ENCODE measurements at places on chromosomes 2 and 18.

DNA sequence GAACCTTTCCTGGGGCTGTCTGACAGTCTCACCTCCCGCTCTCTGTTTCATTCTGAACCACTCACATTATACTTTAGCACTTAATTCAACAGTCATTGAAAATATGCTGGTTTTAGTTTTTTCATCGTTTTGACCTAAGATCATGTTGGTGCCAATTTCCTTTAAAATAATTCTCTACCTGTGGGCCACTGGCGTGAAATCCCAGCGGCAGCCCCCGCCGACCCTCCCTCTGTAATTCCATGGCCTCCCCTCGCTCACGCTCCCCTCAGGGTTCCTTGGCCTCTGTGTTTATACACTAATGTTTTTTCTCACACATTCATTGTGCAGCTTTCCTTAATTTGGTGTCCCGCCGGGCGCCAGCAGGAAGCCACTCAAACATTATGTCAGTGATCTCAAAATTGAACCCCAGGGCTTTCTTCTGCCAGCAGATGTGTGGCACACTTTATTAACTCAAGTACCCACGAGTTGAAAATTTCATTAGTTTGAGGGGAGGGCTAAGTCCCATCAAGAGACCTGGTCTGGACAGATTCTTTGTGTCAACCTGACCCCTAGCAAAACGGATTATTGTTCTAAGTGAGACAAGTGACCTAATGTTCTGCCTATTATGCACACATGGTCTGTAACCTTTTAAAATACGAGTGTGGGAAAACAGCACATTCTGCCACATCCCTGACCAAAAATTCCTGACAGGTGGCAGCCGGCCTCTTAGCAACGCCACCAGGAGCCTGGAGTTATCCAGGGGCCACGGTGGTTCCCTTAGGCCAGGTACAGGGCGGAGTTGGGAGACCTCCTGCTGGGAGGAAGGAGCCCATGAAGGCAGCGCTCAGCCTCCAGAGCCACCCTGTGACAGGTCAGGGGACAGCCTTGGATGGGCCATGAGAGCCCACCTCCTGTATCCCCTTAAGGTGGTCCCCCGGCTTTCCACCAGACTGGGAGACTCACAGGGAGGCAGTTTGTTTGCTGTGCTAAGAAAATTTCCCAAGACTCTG is 53.1 kb downstream of the APOB start:
- no peak for DNase-seq

GRCh38 chr2:36615222-36615621 is 17.3 kb upstream of the FEZ2 start:
- DNase-seq, result no peak

DNA sequence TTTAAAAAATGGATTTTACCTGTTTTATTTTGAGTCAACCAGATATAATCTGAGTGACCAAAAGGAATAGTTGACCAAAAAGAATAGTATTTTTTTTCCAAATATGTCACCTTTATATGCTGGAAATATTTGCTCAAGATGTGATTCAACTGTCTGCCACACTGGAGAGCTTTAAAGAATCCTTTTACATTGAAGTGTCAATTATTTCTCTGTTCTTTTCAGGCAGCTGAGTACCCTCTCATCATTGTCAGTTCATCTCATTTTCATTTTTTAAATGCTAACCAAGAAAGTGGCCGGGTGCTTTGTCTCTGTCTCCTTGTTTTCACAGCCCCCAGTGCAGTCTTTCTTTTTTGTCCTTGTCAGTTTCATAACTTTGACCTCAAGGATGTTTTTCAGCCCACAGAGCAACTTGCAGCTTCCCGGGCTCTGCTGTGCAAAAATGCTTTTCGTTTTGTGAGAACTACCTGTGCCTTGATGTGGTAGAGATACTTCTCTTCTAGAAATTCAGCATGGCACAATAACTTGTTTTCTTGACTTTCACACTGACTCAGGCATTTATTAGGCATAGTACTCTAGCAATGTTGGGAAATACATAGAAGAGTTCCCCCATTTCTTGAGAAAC is 23.4 kb upstream of the CERS6 start:
- peak; percentile 32 for DNase-seq

DNA sequence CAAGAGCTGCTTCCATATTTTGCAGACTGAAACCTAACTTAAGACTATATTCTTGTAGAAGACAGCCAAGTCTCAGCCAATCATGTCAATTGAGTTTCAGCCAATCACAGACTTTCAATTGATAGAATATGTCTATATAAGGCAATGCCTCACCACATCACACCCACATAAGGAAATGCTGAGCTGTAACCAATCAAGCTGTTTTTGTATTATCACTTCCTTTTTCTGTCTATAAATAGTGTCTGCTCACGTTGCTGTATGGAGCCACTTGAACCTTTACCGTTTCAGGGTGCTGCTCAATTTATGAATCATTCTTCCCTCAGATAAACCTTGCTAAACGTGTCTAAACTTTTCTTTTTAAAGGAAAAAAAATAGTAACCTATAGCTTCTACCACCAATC is 1554.4 kb upstream of the LRRTM1 start:
- no peak for DNase-seq

GRCh38 chr2:174333017-174333371 is 1.8 kb upstream of the SP9 start:
- DNase-seq, result no peak

GRCh38 chr2:35114765-35115164 is 1240.8 kb upstream of the CRIM1 start:
- DNase-seq, result no peak

DNA sequence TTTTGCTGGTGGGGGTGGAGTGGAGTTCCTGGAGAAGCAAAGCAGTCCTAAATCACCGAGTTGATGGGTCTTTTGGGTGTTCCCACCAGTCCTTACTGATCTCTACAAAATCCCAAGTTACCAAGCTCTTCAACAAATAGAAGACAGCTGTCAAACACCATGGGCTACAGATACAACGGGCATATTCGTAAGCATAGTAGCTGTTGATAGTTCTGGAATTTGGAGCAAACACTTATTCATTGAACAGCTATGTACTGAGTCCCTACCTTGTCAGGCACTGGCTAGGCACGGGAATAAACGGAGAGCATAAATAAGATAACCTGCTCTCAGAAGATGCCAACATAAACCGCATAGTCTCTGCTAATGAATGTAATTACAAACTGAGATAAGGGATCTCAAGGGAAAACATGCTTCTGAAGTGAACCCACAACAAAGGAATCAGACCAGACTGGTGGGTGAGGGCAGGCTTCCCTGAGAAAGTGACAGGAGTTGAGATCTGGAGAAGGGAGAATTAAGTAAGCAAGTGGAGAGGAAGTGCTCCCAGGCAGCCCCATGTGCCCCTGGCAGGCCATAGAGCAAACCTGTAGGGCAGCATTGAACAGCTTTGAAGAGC is 947 bp upstream of the ANKRD44 start:
- no peak for DNase-seq

DNA sequence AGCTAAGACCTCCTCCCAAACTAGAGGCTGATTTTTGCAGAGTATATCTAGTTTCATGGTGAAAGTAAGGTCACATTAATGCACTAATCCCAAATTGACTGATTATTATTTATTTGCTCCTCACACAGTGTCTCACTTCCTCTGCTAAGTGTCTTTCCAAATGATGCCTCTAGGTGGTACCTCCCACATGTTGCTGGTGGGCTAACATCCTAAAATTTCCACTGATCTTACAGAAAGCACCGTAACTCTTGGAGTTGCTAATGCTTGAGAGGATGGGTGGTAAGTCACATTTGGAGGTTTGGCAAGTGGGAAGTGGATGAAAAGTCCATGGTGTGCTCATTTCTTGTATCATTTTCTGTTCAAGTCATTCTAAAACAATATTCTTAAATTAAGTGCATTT is 428.7 kb upstream of the GYPC start:
- no peak for DNase-seq

- no peak for DNase-seq
Observed at GRCh38 chr18:23958036-23958435, 56.5 kb upstream of the TTC39C start.

DNA sequence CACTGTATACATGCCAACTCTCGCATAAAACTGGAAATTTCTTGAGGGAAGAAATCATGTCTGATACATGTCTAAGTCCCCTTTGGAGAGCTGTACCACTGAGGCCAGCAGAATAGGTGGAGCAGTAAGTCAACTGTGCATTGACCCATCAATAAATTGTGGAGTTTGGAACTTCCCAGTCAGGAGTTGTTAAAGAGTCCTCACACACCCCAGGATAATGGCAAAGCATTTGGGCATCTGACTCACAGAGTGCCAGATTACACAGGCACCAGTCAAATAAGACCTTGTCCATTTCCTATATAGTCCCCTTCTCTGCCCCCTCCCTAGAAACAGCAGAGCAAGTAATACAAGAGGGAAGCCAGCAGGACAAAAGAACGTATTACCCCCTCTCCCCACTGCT is 10.4 kb downstream of the VSNL1 start:
- DNase-seq, result no peak

DNA sequence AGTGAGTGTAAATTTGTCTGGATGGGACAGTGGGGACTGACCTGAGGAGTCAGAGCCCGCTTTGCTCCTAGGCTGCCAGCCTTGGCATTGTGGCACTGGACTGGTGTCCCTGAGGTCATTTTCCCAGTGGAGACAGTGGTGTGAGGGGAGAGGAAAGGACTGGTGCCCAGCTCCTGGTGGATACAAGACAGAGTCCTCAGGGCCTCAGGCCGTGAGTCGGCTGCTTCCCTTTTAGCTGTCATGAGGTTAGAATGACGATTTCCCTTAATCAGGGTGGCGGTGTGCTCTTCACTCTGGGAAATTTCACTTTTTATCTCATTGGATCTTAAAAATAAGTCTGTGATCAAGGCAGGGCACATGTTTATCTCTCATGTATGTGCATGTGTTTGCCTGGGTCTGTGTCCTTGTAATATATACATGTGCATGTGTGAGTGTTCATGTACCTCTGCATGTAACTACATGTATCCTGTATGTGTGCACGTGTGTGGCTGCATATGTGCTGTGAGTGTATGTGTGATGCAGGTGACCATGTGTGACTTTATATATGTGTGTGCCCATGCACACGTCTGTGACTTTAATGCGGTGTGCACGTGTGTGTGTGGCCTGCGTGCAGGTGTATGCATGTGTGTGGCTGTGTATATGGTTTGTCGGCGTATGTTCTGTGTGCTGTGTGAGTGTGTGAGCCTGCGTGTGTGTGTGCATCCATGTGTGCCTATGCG is 55.7 kb downstream of the GLI2 start:
- DNase-seq, result no peak

GRCh38 chr2:98704499-98705332 is 26.2 kb downstream of the MGAT4A start:
- DNase-seq, result no peak

- DNase-seq, result no peak
Observed at GRCh38 chr2:232767866-232768265, 8.5 kb downstream of the KCNJ13 start.

- DNase-seq, result no peak
Observed at GRCh38 chr2:241073166-241074064, 28.7 kb downstream of the MTERF4 start.

- DNase-seq, result no peak
Observed at GRCh38 chr2:185787227-185788145, 48.9 kb downstream of the FSIP2 start.

DNA sequence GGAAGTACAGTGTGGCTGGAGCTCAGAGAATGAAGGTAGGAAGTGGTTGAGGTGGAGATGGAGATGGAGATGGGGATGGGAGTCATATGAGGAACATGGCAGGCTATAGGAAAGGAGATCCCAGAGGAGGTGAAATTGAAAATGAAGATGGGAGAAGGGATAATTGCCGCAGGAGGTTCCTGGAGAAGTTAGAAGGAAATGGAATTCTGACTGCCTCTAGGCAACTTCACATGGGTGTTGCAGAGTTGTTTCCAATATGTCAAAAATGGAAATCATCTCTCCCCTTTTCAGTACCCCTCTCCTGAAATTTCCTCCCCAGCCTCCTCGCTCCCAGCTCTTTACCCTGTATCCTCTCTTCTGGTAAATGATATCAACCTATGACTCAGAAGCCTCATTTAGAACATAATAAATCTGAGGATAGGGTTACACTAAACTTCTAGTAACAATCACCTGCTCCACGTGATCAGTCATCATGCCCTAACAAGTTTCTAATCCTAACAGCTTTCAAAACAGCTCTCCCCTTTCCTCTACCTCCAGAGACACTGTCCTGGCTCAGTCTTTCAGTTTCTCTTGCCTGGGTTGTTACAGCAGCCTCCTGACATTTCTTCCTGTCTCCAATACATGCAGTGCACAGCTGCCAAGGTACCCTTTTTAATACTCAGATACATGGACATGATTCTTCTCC is 201.9 kb upstream of the RBMS1 start:
- DNase-seq, result no peak

- DNase-seq, result no peak
Observed at GRCh38 chr2:38073211-38074057, 2.5 kb downstream of the CYP1B1 start.

- no peak for DNase-seq
Observed at GRCh38 chr2:165827016-165827920, 33.2 kb upstream of the GALNT3 start.

DNA sequence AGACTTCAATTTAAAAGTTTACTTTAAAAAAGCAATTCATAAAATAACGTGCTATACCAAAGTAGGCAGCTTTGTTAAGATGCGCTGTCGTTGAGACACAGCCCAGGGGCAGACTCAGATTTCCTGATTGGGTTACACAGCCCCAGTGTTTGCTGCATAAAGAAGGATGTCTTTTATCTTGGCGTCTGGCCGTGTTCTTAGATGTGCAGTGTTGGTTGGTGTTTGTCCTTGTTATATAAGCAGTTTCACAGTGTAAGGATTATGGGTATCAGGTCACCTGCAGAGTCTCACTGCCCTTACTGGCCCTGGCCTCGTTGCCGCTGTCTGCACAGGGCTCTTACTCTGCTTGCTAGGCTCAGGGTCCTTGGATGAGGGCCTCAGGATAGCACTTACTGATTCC is 108.5 kb downstream of the WDSUB1 start:
- DNase-seq, result no peak

- no peak for DNase-seq
Observed at GRCh38 chr2:212961255-212961654, 190.2 kb downstream of the IKZF2 start.

- no peak for DNase-seq
Observed at GRCh38 chr2:120620025-120620793, 115.5 kb upstream of the GLI2 start.

DNA sequence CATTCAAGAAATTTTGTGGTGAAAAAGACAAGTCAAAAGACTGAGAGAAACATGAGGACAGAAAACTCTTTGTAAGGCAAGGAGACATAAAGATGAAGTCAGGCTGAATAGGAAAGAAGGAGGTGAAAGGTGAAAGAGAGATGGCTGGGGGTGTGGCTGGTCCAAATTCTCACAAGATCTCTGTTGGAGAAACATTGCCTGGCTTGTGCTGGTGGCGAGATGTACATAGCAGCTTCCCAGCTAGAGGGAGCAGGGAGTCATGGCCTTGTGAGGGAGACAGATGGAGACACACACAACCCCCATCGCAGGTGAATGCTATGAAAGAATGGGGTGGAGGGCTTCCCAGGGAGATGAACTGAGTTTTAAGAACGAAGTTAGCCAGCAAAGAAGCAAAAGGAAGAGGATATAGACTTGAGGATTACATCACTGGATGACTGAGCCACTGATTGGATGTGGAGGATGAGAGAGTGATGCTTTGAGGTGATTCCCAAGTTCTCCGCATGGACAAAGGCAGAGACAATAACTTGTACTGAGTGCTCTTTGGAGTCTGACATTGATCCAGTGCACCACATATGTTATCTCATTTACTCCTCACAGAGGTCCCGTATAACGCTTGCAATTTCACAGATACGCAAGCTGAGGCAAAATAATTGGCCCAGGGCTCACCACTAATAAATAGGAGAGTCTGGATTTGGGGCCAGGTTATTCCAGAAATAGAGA is 3.7 kb upstream of the EMX1 start:
- DNase-seq, result no peak

GRCh38 chr2:207239754-207240494 is 74.2 kb upstream of the KLF7 start:
- DNase-seq, result no peak

All from CD4-positive, alpha-beta T cell treated with Interleukin-17A for 1 hour (primary cell).